ENCODE measurements at places on chromosomes 3 and 15. TPM values are rescaled to one million over a fixed set of nuclear protein-coding genes. Genes with fewer than 3 reads are reported as not detected.

DNA sequence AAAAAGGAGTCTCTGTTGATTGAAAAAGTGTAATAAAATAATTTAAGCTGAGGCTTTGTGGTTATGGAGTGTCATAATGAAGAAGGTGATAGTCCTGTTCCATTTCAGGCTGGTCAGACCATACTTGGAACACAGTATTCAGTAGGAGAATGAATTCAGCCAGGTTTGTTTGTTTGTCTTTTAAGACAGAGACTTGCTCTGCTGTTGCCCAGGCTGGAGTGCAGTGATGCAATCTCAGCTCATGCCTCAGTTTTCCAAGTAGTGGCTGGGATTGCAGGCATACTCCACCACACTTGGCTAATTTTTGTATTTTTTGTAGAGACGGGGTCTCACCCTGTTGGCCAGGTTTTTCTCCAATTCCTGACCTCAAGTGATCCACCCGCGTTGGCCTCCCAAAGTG is 33.5 kb downstream of the IQGAP1 start:
- no peaks in the 10 kb centered on the region for H3K27me3 ChIP-seq
- H3K4me3 ChIP-seq = no peak overlapping the region
- peaks cover 64% of the 10 kb centered on the region for H3K4me1 ChIP-seq
- peaks cover 4% of the 10 kb centered on the region for H3K36me3 ChIP-seq

Gene C2CD4B
- total RNA-seq = not detected

DNA sequence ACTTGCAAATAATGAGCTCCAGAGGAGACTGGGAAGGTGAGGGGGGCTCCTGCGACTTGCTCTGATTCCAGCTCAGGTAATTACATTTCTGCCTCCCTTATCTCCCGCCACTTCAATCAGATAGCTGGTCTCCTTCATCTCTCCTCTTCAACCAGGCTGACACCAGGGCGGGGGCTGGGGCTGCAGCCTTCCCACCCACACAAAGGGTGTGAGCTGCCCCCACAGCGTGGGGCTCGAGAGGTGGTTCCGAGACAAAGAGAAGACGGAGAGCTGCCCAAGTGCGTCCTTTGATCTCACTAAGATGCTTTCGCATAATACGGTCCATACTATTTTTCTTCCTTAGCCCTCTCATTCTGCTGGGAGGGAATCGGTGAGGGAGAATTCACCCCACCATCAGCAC is 139.7 kb downstream of the NSMCE3 start:
- no peak overlapping the region for H3K4me3 ChIP-seq
- peaks cover 3% of the 10 kb centered on the region for H3K27me3 ChIP-seq
- no peaks in the 10 kb centered on the region for H3K36me3 ChIP-seq
- DNase-seq = no peak

DNA sequence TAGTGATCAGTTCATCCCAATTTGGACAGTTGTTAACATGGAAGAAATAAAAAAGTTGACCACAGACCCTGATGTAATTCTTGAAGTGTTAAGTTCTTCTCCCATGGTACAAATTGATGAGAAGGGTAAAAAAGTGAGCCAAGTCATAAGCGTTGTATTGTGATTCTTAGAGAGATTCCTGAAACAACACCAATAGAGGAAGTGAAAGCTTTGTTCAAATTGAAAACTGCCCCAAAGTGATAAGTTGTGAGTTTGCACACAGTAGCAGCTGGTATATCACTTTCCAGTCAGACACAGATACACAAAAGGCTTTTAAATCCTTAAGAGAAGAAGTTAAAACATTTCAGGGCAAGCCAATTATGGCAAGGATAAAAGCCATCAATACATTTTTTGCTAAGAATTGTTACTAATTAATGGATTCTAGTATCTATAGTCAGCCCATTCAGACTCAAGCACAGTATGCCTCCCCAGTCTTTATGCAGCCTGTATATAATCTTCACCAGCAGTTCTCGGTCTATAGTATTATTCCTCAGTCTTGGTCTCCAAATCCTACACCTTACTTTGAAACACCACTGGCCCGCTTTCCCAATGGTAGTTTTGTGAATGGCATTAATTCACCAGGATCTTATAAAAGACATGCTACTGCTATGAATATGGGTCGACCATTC is 38.2 kb downstream of the CDIN1 start:
- H3K4me3 ChIP-seq = no peak overlapping the region
- no peak for DNase-seq
- peaks cover 6% of the 10 kb centered on the region for H3K4me1 ChIP-seq

GRCh38 chr3:193842029-193842798 is 249.2 kb downstream of the OPA1 start:
- H3K4me3 ChIP-seq = no peak overlapping the region
- DNase-seq = no peak
- no peaks in the 10 kb centered on the region for H3K36me3 ChIP-seq
- H3K4me1 ChIP-seq = no peaks in the 10 kb centered on the region
- no peak overlapping the region for H3K27ac ChIP-seq
- H3K27me3 ChIP-seq = peaks cover 54% of the 10 kb centered on the region

DNA sequence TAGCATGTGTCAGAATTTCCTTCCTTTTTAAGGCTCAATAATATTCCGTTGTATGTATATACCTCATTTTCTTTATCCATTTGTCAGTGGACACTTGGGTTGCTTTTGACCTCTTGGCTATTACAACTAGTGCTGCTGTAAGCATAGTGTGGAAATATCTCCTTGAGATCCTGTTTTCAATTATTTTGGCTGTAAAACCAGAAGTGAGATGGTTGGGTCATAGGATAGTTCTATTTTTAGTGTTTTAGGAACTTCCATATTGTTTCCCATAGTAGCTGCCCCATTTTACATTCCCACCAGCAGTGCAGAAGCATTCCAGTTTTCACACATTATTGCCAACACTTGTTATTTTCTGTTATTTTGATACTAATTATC is 70.4 kb upstream of the C15orf39 start:
- DNase-seq = peak; percentile 11

- DNase-seq = peak; percentile 97
- no peaks in the 10 kb centered on the region for H3K27me3 ChIP-seq
- peaks cover 72% of the 10 kb centered on the region for H3K4me1 ChIP-seq
These were observed 38.1 kb upstream of the LEKR1 start for GRCh38 chr3:156787926-156788663.

Gene C3orf80
- total RNA-seq = 1.3 TPM

DNA sequence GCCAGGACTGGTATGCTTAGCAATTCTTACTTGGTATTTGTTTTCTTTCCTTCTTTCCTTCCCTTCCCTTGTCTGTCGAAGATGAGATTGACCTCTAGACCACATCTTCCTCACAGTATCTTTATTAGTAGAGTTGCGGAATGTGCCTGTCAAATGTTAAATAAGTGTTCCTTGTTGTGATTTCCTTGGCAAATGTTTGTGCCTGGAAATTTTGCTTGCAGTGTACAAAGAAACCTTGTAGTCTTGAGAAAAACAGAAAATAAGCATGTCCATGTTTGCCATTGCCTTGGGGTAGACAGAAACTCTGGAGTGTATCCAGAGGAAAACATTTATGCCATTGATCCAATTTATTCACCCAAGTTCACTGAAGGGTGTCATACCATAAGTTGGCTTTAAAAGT is 79.5 kb upstream of the ZNF385D start:
- H3K27me3 ChIP-seq = no peaks in the 10 kb centered on the region
- peaks cover 22% of the 10 kb centered on the region for H3K4me1 ChIP-seq
- DNase-seq = no peak
- no peak overlapping the region for H3K4me3 ChIP-seq

GRCh38 chr3:8976540-8977182 is 13.4 kb upstream of the RAD18 start:
- no peak overlapping the region for H3K27ac ChIP-seq
- DNase-seq = no peak
- H3K27me3 ChIP-seq = no peaks in the 10 kb centered on the region
- no peaks in the 10 kb centered on the region for H3K4me1 ChIP-seq

Gene SLCO2A1
- 0.22 TPM for total RNA-seq

- DNase-seq = no peak
- H3K36me3 ChIP-seq = no peaks in the 10 kb centered on the region
- no peaks in the 10 kb centered on the region for H3K27me3 ChIP-seq
- no peak overlapping the region for H3K4me3 ChIP-seq
- H3K4me1 ChIP-seq = no peaks in the 10 kb centered on the region
- H3K27ac ChIP-seq = no peak overlapping the region
These were observed 20.1 kb downstream of the CADM2 start for GRCh38 chr3:84978843-84979242.

DNA sequence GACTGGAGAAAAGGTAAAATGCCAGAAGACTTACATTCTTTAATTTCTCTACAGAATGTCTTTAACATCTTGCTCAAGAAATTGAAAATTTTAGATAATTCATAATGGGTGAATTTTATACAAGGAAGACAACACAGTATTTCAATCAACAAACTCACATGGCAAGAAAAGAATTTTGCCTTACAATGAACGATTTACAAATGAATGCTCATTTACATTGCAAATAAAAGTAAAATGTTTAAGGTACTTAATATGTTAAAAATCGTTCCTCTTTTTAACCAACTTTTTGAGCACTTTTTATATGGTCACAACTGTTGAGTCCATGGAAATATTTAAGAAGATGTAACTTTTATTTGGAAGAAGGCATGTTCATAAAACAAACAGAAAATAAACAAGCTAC is 174.8 kb upstream of the UBE2E2 start:
- H3K27ac ChIP-seq = no peak overlapping the region
- H3K27me3 ChIP-seq = peaks cover 16% of the 10 kb centered on the region
- H3K36me3 ChIP-seq = no peaks in the 10 kb centered on the region
- DNase-seq = no peak

Gene HRG
- total RNA-seq = not detected

GRCh38 chr3:25029820-25030219 is 398.2 kb upstream of the RARB start:
- H3K4me3 ChIP-seq = no peak overlapping the region
- H3K4me1 ChIP-seq = no peaks in the 10 kb centered on the region
- no peak for DNase-seq

- peaks cover 9% of the 10 kb centered on the region for H3K4me1 ChIP-seq
- H3K4me3 ChIP-seq = no peak overlapping the region
- no peaks in the 10 kb centered on the region for H3K27me3 ChIP-seq
- H3K36me3 ChIP-seq = no peaks in the 10 kb centered on the region
These were observed 145.3 kb downstream of the TJP1 start for GRCh38 chr15:29676961-29677402.

Gene ALDH1L1
- not detected for total RNA-seq

All from GM23248 (cell line).